ENCODE measurements at places on chromosomes 12 and 14. TPM values are rescaled to one million over a fixed set of nuclear protein-coding genes. Genes with fewer than 3 reads are reported as not detected.
A peak's percentile ranks its signal among the peaks of the same experiment; 100 is the strongest.

Gene CFAP54
- 21.5 TPM for total RNA-seq

DNA sequence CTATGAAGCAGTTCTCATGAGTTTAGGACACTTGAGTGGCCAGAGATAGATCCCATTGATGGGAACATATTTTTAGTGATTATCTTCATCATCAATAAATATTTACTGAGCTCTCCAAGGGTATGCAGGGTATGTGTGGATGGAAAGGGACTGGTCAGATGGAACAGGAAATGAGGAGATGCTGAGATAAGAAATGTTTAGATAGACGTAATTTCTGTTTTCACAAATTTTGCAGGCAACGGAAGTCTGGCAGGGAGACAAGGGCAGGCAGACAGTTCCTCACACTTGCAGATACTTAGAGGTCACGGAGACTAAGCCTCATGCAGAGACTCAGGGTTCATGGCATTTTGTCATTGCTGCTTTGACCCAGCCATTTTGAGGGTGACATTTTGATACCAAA, 24.3 kb downstream of the BCL2L14 start:
- peak; percentile 72 for DNase-seq

DNA sequence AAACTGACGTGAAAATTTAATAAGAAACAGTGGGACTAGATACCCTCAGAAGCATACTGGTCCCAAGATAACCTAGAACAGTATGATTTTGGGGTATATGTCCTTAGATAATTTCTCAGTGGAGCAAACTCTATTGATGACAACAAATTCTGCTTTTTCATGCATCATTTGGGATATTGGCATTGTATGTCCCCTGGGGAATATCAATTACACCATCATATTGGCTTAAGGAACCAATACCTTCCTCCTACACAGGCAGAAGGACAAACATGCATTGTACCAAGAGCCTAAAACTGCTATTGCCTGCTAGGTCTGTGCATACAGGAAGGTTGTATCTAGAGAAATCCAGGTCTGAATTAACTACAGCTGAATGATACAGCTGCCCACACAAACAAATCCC, 17.6 kb upstream of the CDH24 start:
- no peak for DNase-seq

DNA sequence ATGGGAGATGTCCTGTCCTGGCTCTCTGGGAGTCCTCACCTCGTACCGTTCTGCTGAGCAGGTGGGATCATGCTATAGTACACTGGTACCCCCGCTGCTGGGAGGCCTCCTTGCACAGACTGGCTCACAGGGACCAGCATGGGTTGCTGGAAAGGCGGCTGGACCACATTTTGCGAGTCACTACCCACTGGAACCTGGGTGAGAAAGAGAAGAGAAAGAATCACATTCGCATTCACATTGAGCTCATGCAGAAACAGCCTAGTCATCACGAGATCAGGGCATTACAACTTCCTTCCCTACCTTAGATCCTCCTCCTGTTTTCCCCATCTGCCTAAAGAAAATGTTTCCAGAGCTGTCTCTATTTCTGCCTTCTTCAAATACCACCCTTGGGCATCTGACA, 17.3 kb upstream of the STAC3 start:
- DNase-seq: no peak
